ENCODE measurements at places on chromosomes 7 and 10. TPM values are rescaled to one million over a fixed set of nuclear protein-coding genes. Genes with fewer than 3 reads are reported as not detected.

DNA sequence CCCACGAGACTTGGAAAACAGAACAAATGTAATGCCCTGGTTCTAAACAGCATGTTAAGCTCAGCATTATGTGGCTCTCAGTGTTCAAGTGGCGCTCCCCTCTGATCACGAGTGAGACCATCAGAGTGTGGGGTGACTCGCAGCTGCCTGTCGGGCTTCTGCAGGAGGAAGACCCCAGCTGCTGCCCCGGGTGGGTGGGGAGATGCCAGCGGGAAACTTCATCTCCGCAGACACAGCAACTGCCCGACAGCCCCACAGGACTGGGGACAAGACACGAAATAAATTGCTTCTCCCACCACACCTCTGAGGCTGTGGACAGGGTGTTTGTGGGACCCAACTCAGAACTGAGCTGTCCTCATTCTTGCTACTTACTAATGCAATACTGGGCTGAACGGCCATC is 126.3 kb upstream of the KIF5B start:
- DNase-seq, result no peak

DNA sequence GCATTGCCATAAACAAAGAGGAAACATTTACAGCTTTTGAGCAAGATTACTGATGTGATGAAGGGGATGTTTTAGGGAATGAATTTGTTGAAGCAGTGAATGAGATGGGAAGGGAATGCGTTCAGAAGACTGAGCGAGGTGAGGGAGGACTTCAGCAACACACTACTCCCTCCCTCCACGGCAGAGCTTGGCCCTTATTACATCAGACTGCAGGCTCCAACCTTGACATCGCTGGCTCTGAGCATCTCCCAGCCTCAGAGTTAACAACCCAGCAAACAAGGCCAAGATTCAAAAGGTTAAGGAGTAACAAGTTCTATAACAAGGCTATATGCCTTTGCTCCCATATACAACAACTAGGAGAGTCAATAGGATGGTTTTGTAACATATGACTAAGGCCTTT is 164.4 kb downstream of the ELMO1 start:
- no peak for DNase-seq

DNA sequence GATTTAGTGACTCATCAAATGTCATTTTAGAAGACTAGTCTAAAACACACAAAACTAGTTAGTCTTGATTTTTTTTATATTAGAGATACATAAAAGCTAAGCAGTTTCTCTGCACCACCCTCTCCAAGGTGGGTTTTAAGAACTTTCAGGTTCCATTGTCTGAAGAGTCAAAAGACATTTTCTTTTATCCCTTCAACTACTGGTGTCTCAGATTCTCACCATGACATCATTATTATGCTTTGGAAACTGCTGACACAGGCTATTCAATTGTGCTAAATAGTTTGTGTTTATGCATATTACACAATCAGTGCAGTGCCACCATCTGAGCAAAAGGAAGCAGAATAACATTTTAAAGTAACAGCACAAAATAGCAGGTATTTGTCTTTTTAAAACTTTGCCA is 52.2 kb downstream of the IGF2BP3 start:
- DNase-seq, result no peak

DNA sequence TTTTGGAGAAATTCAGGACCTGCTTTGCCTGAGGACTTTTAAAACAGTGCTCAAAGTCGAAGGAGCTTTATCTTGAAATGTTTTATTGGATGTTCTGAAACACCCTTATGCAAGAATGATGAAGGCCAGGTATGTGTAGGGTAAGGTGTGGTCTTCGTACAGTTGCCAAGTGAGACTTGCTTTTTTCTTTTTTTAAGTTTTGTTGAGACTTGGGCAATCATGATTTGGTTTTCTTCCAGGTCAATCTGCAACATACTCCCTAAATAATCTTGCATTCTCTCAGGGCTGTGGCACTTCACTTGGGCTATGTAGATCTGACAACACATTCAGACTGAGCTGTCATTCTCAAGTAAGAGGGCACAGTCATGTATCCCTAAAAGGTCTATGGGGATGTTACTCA is 75.0 kb downstream of the GATA3 start:
- DNase-seq, result no peak

DNA sequence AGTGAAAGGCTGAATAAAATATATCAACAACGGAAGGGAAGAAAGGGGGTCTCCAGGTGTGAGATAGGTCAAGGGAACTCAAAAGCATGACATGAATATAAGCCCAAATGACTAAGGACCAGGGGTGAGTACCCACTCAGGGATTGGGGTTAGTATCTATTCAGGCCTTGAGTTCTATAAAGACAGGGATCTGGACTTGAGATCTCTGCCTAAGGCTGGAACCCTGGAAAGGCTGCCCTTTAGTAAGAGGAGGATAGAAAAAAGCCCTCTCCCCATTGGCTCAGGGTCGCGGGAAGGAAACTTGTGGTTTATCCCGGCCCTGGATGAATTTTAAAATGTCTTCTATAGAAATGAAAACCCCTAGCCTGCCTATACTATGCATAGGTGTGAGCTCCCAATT is 2.4 kb upstream of the ITPRIP start:
- DNase-seq, result no peak

The DKK1 gene
- total RNA-seq, result 2.0 TPM

DNA sequence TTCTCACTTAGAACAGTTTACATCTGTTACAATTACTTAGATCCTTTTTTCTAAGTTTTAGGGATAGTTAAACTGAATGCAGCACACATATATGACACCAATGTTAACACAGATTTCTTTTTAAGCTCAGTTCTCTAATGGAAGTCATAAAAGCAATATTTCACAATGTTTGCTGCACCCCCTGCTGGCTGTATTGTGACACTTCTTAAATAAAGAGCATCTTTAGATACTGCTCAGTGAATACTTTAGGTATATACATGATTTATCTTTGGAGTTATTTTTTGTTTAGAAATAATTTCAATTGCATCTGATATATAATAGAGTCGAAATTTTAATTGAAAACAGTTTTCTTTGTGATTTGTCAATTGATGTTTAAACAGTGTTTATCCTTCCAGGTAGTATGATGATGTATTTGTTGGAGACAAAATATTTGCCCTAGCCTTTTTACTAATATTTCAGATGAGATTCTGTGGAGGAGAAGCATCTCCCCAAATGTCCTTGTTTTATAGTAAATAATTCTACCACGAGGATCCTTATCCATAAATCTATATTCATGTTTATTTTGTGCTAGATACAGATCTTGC is 174.4 kb downstream of the ST7 start:
- no peak for DNase-seq

The FAM237B gene
- total RNA-seq, result not detected
